ENCODE measurements at places on chromosomes 2 and 18.

GRCh38 chr2:39920307-39920801, 141.3 kb upstream of the THUMPD2 start:
- DNase-seq: no peak

- no peak for DNase-seq
These were observed 109.5 kb downstream of the MAP2 start for GRCh38 chr2:209533391-209533790.

- DNase-seq: no peak
These were observed 50.9 kb downstream of the ZEB2 start for GRCh38 chr2:144468823-144469595.

- no peak for DNase-seq
These were observed 38.3 kb downstream of the ST3GAL5 start for GRCh38 chr2:85850451-85850850.

DNA sequence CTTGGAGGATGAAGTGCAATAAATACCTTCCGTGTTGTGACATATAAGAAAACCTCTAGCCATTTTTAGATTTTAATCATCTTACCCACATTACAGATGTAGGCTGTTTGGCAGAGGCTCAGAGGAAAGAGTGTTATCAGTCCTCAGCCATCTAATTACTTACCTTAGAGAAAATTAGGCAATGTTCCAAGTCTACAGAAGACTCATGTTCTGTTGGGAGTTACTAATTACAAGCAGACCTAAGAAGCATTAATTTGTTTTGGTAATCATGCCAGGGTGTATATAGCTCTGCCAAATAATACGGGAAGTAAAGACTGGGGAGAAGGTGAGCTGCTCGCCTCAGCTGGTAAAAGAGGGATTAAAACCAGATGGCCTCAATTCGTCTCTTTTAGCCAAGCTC, 125.8 kb upstream of the PGAP1 start:
- no peak for DNase-seq

- no peak for DNase-seq
These were observed 141.1 kb downstream of the ANTXR1 start for GRCh38 chr2:69154106-69154505.

DNA sequence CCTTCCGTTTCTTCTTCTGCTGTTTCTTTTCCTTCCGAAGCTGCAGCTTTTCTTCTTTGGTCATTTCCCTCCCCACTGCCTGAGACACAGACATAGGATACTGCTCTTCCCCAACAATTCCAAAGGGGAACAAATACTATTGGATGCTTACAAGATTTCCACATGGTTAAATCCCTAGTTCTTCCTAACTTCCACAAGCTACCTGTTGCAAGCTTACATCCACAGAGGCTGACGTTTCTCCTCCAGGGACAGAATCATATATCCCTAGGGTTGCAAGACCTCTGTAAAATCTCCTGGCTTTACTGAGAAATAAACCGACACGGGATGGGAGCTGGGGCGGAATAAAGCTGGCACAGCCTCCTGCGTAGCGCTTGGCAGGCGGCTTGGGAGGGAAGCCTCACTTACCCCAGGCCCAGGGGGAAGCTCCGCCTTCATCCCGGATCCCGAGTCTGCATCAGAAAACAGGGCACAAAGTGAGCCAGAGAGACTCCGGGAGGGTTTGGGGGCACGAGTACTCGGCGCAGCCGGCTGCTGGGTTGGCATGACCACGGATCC, 590 bp downstream of the EIF2B4 start:
- DNase-seq: no peak

DNA sequence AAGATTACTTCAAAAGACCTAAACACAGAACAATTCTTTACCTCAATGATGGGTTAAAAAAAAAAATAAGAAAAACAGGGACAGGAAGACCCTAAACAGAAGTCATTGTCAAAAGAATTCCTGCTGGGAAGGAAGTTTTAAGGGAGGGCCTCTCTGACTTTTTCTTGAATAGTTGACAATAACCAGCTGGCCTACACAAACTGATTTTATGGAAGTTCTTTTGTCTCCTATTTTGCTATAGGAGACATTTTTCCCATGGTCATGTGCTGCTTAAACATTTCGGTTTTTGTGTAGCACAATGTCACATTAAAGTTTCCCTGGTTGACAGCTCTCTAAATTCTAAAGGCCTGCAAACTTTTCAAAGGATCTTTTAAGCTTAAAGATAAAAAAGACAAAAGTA, 55.3 kb downstream of the RFTN2 start:
- DNase-seq: no peak

DNA sequence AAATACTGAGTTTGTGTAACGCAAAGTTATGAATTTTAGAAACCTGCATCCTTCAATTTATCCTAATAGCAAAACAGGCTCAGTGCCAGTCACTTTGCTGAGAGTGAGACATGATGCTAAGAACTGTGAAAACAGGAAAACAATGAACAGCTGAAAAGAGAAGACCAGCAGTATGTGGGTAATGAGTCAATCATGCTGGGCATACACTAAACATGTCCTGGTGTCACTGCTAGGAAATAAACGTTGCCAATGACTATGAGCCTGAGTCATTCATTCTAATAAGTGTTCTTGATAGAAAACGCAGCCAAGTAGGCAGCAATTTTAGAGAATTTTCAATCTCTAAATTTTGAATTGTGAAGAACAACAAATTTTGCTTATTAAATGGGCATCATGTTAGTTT, 237.3 kb downstream of the GALR1 start:
- no peak for DNase-seq

DNA sequence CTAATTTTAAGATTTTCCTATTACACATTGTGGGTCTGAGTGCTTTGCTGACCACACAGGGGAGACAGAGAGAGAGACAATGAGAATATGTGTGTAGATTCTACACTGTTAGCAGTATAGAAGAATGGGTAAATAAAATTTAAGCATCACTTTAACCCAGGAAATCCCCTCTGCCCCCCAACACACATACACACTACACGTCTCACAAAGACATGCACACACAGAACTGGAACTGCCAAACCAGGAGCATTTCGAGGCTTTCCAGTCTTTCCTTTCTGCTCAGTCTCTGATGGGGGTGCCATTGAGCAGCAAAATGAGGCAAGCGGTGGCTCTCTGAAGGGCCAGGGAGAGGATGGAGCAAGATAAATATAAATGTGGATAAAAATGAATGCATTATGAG, 2.5 kb downstream of the MERTK start:
- DNase-seq: no peak

- no peak for DNase-seq
These were observed 142.2 kb upstream of the SMAD2 start for GRCh38 chr18:48072428-48073204.

GRCh38 chr2:88770016-88770415, 78.5 kb downstream of the RPIA start:
- no peak for DNase-seq

DNA sequence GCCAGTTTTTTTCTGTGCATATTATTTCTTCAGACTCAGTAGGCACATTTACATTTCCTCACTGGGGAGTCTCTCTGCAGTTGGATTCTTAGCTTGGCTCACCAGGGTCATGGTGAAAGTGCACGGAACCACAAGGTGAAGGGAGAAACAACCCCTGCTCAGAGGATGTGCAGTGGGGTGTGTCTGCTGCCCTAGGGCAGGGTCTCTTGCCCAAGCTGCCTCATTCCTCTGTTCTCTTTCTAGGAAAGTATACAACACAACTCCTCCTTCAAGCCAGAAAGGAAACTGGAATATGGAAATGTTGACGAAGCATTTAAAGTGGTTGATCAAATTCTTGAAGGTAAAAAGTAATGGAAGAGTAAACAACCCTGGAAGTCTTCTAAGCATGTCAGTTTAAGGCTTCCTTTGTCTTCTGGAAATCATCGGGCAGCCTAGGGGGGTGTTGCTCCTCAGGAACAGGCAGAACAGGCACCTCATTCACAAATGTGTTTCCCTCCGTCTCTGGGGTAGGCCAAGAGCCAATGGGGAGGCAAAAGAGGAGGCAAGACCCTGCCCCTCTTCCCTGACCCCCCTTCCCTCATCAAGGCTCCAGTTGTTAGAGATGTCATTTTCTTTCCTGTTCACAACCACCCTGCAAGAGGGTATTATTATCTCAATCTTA, 41.4 kb downstream of the AOX1 start:
- DNase-seq: no peak

DNA sequence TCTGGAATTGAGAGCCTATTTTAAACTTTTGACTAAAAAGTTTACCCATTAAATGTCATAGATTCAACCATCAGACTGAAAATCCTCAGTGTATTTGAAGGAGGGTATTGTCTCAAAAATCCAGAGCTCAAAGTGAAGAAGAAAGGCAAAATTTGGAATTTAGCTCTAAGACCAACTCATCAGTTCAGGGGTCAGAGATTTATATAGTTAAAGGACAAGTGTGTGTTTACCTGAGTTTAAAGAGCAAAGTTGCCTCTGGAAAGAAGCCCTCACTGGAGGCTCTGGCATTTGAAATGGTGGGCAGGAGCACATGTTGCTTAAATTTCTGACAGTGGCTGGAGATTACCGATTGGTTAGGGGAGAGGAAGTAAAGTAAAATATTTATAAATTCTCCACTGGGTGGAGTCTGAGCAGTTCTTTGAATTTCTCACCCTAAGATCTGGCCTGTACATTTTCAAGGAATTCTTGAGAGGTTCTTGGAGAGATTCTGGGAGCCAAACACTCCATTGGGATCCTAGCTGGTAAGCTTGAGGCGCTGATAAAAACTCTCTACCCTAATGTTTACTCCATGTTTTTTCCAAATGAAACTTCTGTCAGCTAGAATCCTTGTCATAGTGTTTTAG, at the start of gene KYNU:
Gene KYNU, plus strand, starts transcription at position 449 of the 623 bp plus-strand sequence. CDS start 7,704 bp downstream, outside the sequence.
- peak; percentile 44 for DNase-seq

GRCh38 chr18:24514439-24514838, 54.0 kb downstream of the HRH4 start:
- no peak for DNase-seq

- DNase-seq: no peak
These were observed 9.3 kb upstream of the STAT1 start for GRCh38 chr2:191023235-191023679.

DNA sequence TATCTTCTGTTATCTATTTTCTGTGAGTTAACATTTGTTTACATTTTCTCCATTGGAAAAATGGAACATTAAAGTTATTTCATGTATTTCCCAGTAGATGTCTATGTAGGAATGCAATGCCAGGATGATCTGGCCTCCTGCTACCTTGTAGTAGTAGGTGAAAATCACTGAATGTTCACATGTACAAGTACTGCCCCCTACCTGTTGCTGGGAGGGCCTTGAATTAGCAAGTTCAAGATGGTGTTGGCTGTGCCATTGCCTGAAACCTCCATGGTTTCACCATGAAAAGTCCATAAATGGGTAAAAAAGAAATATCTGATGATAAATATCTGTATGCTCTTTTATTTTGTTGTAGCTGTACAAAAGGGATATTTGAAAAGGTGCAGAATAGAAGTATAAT, 30.7 kb downstream of the XRCC5 start:
- DNase-seq: peak; percentile 9

DNA sequence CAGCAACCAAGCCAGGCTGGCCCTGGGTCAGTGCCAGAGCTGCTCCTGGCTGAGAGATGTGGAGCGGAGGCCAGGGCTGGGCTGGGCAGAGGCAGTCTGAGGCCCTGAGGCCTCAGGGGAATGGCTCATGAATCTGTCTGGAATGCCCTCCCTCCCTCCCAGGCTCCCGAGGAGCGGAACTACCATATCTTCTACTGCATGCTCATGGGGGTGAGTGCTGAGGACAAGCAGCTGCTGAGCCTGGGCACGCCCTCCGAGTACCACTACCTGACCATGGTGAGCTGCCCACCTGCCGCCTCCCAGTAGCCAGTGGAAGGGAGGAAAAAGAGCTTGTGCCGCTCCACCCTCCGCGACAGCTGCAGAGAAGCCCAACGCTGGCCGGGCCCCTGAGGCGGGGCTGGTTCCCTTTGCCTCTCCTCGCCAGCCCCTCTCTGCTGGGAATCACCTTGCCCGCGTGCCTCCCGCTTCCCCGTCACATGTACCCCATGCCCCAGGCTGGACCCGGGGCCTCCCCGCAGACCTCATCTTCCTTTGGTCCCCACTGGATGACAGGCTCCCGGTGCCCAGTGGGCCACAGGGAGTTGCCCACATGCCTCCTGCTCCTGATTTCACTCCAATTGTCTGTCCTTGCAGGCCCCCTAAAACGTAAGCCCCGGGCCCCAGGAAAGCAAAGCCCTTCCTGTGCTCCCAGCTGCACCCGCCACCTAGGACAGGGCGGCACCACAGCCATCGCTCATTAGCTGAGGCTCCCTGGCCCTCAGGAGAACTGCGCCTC, 41.1 kb downstream of the MYO7B start:
- DNase-seq: no peak

DNA sequence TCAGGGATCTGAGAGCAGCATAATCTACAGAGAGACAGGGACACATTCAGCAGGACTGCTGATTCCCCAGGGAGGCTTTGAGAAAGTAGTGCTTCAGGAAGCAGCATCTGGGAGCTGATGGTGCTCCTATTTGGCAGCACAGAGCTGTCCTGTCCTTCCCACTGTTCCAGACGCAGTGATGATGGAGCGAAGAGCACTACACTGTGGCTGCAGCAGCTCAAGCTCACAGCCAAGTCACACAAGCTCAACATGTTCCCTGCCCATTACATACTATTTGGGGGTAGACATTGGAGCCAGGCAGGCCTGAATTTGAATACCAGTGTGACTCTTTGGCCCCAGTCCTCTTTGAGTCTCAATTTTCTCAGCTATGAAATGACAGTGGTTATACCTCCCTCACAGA, 15.2 kb upstream of the GALM start:
- DNase-seq: no peak

GRCh38 chr18:31977270-31977872, 34.4 kb upstream of the TRAPPC8 start:
- DNase-seq: peak; percentile 40
